Heart right ventricle (tissue), 16 donors: ENCODE measurements at places on chromosomes 6 and 20. TPM values are rescaled to one million over a fixed set of nuclear protein-coding genes. Genes with fewer than 3 reads are reported as not detected.

Gene BPIFA1
- not detected for total RNA-seq

DNA sequence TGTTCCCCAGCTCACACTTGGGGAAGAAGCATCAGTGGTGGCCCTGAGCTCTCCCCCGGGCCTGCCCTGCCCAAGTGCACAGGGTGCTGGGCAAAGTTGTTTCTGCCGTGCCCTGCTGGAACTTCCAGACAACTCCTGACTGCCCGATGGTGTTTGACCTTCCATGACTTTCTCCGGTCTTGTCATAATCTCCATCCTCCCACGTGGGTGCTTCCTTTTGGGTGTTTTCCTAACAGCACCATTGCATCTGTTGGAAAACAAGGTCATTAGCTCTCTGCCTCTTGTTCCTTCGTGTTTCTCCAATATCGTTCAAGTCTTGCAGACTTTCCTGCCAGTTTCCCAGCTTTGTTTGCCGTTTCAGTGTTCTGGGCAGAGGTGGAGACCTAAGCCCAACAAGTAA lies 68.7 kb upstream of the TIAM2 start:
- peaks cover 5% of the 10 kb centered on the region for H3K4me1 ChIP-seq
- no peak overlapping the region for H3K27ac ChIP-seq
- no peak overlapping the region for H3K4me3 ChIP-seq

DNA sequence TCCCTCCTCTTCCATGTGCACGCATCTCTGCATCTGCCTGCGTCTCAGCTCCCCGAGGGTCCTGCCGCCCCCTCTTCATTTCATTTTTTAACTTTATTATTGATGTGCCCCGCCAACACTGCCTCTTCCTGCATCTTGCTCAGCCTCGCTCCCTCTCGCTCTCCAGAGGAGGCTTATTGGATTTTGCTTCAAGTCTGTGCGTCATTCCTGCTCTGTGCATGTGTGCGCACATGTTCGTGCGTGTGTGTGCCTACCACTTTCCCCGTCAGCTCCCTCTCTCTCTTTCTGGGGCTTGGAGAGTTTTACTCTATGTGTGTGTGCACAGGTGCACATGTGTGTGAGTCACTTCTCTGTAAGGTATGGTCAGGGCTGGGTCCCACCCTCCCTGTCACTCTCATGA lies 71.8 kb upstream of the NNAT start:
- no peaks in the 10 kb centered on the region for H3K4me1 ChIP-seq
- H3K27me3 ChIP-seq = no peaks in the 10 kb centered on the region
- H3K36me3 ChIP-seq = no peaks in the 10 kb centered on the region
- no peak overlapping the region for H3K4me3 ChIP-seq
- no peak for DNase-seq

DNA sequence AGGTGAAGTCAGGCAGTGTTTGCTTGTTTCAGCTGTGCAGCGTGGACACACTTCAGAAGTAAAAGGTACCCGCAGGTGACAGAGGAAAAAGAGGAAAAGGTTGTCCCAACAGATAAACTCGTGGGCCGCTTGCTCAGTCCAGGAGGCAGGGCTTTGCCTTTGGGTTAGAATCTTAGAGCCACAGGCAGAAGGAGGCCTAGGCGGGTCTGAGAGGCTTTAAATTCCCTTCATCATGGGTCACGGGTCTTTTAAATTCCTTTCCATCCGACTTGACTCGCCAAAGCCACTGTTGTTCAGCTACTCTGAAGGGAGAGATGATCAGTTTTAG lies 48.2 kb downstream of the AGPAT4 start:
- DNase-seq = no peak
- H3K27me3 ChIP-seq = no peaks in the 10 kb centered on the region
- no peaks in the 10 kb centered on the region for H3K4me1 ChIP-seq
- no peak overlapping the region for H3K4me3 ChIP-seq
- H3K27ac ChIP-seq = no peak overlapping the region

DNA sequence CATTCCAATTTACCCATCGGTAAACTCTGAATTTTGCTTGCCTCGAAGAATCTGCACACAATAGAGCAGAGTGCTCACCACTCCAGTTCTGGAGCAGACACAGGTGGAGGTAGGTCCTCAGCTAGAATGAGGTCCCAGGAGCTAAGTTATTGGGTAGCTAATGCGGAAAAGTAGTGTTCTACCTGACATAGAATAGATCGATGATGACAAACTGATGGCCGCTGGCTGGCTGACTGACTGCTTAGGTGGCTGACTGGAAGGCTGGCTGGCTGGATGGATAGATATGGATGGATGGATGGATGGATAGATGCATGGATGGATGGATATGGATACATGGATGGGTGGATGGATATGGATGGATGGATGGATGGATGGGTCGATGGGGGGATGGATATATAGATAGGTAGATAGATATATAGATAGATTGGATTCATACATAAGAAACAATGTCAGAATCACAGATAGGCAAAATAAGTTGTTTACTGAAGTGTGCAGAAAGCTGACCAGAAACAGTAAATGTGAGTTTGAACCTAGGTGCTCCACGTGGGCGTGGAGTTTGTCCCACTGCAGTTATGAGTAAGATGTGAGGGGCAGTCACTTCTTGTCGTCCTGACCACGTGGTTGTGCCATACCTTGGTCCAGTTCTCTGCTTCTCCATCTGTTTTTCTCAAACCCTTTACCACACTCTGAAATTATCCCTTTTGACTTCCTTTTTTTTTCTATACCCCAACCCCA lies 62.1 kb downstream of the TBXT start:
- no peak overlapping the region for H3K27ac ChIP-seq
- no peak overlapping the region for H3K4me3 ChIP-seq
- no peaks in the 10 kb centered on the region for H3K36me3 ChIP-seq
- no peak for DNase-seq
- no peaks in the 10 kb centered on the region for H3K4me1 ChIP-seq

- no peak for DNase-seq
- H3K4me1 ChIP-seq = no peaks in the 10 kb centered on the region
- H3K27me3 ChIP-seq = no peaks in the 10 kb centered on the region
- H3K36me3 ChIP-seq = no peaks in the 10 kb centered on the region
- H3K4me3 ChIP-seq = no peak overlapping the region
Measured at GRCh38 chr20:22106308-22106938, 401.0 kb downstream of the PAX1 start.
